ENCODE measurements at places on chromosomes 7 and 10.

DNA sequence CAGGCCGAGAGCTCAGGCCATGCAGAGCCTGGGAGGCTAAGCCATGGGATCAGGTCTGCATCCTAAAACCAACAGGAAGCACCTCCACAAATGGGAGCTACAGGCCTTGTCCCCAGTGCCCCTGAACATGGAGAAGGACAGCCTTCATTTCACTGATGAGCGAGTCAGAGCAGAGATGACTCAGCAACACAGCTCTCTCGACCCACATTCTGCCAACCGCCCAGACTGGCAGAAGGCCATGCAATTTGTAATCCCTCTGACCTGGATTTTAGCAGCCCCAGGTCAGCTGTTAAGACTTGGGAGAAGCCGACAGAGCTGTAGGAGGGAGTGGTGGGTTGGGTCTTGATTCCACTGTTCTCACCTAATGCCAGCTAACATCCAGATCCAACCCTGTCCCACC lies 25.5 kb downstream of the VOPP1 start:
- DNase-seq: no peak

DNA sequence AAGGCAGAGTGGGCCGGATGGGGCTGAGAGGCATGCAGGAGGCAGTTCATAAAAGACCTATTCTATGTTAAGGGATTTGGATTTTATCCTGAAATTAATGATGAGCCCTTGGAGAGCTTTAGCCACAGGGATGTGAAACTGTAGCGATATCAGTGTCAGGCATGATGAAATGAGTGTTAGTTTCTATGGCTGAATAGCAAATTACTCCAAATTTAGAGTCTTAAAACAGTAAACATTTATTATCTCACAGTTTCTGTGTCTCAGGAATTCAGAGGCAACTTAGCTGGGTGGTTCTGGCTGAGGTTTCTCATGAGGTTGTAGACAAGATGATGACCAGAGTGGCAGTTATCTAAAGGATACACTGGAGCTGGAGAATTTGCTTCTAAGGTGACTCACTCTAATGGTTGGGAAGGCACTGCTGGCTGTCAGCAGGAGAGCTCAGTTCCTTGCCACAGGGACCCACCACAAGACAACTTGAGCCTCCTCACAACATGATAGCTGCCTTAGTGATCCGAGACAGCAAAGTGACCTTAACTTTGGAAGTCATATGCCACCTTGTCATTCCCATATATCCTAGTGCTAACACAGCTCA lies 36.7 kb upstream of the SFTPD start:
- DNase-seq: no peak

DNA sequence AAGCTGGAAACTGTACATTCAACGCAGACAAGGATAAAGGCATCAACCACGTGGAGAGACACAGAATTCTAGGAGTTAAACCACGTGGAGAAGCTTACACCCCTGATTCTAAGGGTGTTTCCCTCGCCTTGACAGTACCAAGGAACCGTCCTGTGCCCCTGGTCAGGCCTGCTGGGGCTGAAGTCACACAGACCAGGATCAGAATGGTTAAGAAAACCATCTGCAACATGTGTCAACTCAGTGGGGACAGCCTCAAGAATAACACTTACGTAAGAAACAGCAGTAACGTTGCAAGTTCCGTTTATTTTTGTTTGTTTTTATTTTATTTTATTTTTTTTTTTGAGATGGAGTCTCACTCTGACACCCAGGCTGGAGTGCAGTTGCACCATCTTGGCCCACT lies 55.6 kb downstream of the CHST15 start:
- DNase-seq: no peak

DNA sequence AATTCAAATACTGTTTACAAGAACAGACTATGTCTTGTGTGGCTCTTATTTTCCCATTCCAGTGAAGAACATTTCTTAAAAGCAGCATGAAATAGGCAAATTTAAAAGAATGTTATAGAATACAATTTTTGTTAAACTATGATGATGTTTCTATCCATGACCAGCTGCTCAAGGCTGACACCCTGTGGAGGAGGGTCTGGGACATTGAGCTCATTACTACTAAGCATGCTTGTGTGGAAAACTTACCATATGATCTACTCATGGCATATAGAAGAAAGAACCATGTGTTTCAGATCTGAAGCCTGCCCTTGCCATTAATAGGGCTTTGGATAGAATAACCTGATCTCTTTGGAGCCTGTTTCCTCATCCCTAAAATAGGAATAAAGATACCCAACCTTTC lies 125.0 kb downstream of the FOXP2 start:
- no peak for DNase-seq

- no peak for DNase-seq
Measured at GRCh38 chr7:14016950-14017349, 27.5 kb upstream of the ETV1 start.

DNA sequence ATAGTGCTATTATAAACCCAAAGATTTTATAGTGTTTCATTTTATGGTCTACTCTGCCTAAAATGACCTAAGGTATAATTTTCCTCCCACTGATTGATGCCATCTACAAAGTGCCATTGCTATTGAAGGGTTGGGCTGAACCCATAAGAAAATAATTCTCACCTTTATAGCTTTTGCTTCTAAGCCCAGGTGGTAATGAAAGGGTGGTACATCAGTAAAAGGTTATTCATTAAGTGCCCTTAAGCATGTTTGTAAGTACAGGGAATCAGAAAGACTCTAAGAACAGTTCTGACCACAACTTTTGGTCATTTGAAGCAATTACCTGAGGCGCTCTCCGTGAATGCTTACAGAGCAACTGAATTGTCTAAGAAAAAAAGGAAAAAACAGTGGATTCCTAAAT lies 1247.3 kb downstream of the NXPH1 start:
- no peak for DNase-seq

- no peak for DNase-seq
Measured at GRCh38 chr7:3408814-3409595, 108.0 kb downstream of the SDK1 start.

- no peak for DNase-seq
Measured at GRCh38 chr7:111388912-111389311, 173.4 kb downstream of the IMMP2L start.

- no peak for DNase-seq
Measured at GRCh38 chr7:26618898-26619297, 245.5 kb downstream of the SKAP2 start.

Data from stimulated activated CD4-positive, alpha-beta T cell treated with anti-CD3 and anti-CD28 coated beads, Interleukin-12 subunit alpha, Interleukin-12 subunit beta, amount 100 ng/mL, for 24 hours (primary cell).